ENCODE measurements at places on chromosomes 4 and X.

DNA sequence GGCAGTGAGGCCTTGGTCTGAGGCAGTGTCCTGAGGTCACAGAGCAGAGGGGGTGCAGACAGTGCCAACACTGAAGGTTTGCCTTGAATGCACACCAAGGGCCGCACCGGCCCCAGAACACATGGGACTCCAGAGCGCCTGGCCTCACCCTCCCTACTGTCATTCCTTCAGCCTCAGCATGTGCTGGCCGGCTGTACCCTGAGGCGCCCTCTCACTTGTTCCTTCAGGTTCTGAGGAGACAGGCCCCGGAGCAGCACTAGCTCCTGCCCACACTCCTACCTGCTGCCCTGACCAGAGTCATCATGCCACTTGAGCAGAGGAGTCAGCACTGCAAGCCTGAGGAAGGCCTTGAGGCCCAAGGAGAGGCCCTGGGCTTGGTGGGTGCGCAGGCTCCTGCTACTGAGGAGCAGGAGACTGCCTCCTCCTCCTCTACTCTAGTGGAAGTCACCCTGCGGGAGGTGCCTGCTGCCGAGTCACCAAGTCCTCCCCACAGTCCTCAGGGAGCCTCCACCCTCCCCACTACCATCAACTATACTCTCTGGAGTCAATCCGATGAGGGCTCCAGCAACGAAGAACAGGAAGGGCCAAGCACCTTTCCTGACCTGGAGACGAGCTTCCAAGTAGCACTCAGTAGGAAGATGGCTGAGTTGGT, 2.4 kb downstream of the MAGEA12 start:
- no peak for DNase-seq

DNA sequence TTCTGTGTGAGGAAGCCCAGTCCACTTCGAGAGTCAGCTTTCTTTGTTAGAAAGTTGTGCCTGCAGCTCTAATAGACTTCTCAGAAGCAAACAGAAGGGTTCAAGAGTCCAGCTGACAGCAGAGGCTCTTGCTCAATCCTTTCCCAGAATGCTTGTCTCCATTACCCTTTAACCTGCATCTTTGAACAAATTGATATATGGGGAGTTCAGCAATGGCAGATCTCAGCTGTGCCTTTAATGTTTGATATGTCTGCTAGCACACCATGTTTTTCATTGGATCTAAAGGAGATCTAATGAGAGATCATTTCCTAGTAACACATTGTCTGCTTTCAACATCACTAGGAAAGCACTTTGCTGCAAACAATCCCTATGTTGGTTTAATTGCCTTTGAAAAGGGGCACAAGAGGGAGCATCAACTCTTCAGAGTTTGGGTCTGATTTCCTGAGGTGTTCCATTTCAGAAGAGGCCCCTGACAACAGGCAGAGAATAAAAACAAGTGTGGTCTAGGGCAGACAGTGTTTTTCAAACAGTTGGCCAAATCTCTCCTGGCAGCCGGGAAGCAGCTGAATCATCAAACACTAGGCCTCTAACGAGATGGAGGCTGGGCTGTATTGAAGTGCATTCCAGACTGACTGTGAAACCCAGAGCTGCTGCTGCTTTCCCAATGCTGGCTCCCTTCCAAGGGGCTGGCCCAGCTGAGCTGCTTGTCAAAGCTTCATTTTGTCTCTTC, 55.5 kb downstream of the LUZP4 start:
- no peak for DNase-seq

DNA sequence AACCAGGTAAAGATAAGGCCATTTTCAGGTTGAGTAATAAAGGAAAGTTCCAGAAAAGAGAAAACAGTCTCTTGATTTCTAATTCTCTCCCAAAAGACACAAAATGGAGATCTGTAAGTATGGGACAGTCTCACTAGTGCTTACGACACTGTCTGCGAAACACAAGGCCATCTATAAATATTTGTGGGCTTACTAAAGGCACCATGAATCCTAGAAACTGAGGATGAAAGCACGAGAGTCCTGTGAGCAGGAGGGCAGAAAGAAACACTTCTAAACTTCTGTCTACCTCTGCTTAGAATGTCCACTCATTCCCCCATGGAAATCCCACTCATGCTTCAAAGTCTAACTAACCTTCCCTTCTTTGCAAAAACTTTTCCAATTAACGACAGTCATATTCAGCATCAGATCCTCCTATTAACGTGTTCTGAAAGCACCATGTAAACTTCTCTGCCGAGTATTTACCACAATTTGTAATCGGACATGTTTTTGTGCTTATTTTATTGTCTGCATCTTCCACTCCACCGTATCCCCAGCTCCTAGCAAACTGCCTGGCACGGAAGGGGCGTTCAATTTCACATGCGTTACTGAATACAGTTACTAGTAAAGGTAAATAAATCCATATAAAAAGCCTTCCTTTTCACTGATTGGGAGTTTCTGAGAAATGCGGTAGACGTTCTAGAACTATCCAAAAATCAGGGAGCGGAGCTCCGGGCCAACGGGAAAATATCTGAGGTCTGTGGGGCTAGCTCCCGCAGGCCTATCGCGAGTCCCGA, 665 bp downstream of the PSMD10 start:
- no peak for DNase-seq

GRCh38 chrX:111353793-111354192, 58.2 kb downstream of the DCX start:
- DNase-seq = no peak

DNA sequence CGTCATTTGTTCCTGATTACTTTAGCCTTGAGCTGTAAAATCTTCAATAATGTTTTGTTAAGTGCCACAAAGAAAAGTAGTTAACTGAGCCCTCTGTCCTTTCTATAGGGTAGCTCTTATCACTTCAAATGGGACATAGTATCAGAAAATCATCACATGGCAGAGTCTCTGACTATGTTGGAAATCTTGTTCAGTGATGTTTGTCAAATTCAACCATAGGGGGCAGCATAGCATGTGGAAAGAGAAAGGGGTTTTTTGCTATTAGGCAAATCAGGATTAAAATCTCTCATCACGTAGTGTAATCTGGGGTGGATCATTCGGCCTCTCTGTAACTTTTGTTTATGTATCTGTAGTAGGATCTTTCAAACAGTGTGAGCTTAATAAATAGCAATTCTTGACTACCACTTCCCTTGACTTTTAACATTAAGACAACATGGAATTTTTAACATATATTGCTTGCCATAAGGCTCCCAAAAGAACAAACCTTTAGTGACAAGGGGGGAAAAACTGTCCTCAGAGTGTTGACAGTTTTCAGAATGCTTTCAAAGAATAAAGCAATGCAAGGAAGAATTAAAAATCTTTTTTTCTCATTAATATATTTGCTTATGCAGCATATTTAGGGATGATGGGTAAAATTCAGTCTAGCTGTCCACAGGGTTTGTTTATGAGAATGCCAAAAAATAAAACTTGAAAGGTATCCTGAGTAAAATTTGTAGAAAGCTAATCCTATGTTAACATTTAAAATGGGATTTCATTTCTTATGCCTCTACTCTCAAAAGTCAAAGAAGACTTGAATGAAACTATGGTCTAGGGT, 127.2 kb downstream of the FBXW7 start:
- DNase-seq = peak; percentile 63

GRCh38 chrX:132127743-132128142, at the start of gene FRMD7:
Gene FRMD7, minus strand, starts transcription at chrX:132128020. Its CDS starts 176 bp downstream, at chrX:132127844.
- DNase-seq = no peak

- no peak for DNase-seq
These were observed 70.1 kb downstream of the INPP4B start for GRCh38 chr4:142776026-142776425.

- DNase-seq = no peak
These were observed 2185.1 kb upstream of the TENM3 start for GRCh38 chr4:180057891-180058671.

- DNase-seq = no peak
These were observed 16.8 kb downstream of the CLNK start for GRCh38 chr4:10667701-10668326.

DNA sequence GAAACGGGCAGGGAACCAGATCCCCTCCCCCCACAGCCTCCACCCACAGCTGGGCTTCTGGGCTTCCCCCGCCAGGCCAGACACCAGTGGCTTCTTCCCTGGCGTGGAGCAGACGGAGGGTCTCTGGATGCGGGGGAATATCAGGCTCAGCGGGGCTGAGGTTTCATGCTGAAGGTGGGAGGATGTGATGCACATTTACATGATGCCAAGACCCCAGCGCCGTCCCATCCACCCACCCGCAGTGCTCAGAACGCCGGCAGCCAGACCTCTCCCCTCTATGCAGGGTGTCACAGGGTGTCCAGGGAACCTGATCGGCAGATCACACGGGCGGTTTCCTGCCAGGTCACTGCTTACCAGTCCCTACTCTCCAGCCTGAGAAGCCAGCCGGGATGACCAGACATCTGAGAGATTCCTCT, 12.8 kb upstream of the TNIP2 start:
- no peak for DNase-seq

DNA sequence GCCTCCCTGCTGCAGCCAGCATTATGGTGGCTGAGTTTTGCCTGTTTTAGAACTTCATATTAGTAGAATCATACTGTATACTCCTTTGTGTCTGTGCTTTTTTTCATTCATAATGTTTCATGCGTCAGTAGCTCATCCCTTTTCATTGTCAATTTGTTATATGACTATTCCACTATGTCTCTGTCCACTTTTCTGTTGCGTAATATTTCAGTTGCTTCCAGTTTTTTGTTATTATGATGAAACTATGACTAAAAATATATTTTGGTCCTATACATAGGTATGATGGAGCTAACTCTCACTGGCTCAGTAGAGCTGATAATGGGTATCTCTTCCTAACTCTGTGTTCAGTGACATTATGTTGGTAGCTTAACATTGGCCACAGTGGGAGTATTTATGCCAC, 48.3 kb downstream of the DMP1 start:
- no peak for DNase-seq

DNA sequence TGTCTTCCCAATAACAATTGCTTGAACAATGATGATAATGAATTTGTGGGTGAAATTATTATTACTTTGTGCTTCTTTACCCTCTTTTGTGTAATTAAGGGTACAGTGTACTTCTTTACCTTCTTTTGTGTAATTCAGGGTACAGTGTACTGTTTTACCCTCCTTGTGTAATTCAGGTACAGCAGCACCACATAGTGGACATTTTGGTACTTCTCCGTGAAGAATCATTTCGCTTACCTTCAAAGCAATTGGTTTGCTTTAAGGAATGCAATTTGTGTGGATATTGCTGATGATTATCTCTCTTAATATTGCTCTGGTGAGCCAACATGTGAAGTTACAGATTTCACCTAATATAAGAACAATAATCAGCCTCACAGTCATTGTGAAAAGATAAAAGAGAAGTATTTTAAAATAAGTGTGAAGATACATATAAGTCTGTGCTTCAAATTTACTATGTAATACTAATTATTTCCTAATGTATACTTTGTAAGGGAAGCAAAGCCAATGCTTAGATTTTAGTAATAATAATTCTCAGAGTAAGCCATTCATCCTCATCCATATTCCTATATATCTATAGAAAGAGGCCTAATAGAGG, 27.2 kb upstream of the SEC24B start:
- DNase-seq = no peak

GRCh38 chr4:87399148-87399547, 8.2 kb upstream of the HSD17B11 start:
- DNase-seq = no peak

- no peak for DNase-seq
These were observed 77.7 kb downstream of the DDX60 start for GRCh38 chr4:168240821-168241220.

- no peak for DNase-seq
These were observed 15.1 kb upstream of the PIGA start for GRCh38 chrX:15350329-15350996.

GRCh38 chr4:105715692-105716278, 7.2 kb downstream of the GSTCD start:
- DNase-seq = no peak

DNA sequence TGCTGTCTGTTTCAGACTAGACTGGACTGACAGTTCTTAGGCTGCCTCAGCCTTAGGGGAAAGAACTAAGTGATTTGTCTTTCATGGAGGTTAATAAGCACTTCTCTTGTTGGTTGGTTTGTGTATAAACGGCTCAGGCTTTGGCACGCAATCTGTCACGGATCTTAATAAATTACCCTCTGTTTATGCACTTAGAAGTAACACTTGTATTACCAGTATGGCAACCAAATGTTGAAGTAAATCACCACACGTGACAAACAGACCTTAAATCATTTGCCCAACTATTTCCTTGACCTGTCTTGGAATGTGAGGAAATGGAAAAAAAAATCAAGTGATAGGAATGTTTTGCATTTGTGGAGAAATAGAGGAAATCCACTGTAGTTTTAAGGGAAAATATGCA, 69.9 kb downstream of the TEX13A start:
- no peak for DNase-seq

GRCh38 chr4:56160636-56161035, 211.9 kb downstream of the CEP135 start:
- no peak for DNase-seq

DNA sequence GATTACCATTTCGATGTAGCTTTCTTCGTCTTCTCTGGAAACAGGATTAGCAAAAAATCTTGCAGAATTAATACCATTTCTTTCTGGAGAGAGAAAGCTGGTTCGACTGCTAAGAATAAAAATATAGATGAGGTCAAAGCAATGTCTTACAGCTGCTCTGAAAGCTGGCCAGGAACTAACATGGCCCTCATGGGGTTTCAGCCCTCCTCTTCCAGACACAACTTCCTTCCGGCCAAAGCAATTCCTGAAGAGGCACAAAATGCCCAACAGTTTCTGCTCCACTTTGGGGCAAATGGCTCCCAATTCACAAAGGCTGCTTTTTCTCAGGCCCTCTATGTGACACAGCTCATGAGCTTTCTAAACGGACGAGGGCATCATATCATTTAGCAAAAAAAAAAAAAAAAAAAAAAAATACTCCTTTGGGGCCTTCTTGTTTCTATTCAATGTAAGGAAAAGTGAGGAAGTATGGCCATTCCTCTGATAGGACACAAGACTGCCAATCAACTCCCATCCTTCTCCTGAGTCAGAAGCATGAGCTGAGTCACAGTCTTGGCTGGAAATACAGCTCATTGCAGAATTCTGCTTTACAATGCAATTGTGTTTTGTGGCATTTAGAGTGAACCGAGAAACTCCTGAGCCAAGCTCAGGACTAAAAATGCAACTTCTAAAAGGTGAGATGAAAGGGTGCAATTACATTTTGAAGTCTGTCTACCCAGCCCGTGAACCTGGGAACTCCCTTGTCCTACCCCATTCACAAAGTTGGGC, 42.7 kb upstream of the CTAG2 start:
- no peak for DNase-seq

- no peak for DNase-seq
These were observed 4.8 kb downstream of the MSANTD1 start for GRCh38 chr4:3253808-3254207.

- DNase-seq = no peak
These were observed 106.4 kb upstream of the FTHL17 start for GRCh38 chrX:31178064-31178768.

DNA sequence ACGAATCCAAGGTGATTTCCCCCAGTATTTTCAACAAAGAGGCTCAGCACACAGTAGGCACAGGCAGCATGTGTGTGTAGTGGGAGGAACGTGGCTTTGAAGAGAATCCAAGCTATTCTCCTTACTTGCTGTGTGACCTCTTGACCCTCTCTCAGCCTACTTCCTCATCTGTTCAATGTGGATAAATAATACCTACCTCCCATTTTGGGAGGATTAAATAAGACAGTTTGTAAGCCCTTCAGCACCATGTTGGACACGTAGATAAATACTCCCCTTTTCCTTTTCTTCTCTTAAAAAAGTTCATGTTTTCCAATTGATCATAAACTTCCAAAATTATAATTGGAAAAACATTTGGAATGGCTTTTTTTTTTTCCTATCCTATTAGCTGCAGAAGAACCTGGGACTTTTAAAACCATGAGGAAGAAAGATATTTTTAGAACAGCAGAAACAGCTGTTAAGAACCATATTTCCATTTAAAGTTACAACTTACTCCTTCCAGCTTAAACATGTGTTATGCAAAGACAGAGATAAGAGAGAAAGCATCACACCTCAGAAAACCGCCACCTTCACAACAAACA, 56.1 kb upstream of the TMEM131L start:
- DNase-seq = no peak
